ENCODE measurements at places on chromosomes 5 and 9.

DNA sequence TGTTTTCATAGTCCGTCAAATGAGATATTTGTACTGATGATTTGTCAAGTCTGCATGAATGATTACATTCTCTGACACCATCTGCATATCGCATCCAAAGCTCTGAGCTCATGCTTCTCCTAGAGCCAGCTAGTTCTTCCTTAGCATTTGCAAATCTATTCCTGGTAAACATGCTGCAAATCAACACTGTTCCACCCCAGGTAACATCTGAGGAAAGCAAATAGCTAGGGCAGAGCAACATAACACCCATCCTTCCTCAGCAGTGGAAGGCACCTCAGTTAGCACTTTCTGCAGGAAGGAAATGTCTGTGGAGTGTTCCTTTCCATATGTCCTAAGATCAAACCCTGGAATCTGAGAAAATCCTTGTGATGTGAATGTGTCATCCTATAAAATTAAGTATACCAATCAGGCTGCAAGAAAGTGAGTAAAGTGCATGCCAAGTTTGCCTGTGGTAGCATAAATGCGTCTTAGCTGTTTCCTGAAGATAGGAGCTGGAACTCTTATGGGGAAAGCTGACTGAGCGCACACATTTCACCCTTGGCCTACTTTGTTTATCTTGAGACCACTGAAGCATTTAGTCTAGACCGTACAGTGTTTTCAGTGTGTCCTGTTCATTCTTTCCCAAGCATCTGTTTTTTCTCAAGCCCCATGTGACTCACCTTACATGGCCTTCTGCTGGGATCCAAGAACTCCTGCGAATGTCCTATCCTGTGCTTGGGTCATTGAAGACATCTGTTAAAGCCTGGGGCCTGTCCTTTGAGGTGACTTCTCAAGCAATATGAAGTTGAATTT lies 50.9 kb upstream of the STARD4 start:
- DNase-seq: no peak

GRCh38 chr9:124835026-124835557 lies 18.2 kb upstream of the WDR38 start:
- DNase-seq: no peak

DNA sequence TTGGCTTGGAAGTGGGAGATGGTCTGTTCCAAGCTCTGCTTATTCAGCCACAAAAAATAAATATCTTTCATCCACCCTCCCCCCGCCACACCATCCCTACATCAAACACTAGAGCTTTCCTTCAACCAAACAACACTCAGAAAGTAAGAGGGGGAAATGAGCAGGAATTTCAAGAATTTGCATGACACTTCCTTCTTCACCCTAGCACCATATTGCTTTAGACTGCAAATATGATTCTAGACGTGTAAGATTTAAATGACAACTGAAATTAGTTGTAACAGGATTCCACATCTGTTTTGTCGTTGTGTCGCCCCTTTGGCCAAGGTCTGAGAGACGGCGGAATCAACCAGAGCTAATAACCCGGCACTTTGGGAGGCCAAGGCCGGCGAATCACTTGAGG lies 88.5 kb downstream of the NDFIP1 start:
- no peak for DNase-seq

DNA sequence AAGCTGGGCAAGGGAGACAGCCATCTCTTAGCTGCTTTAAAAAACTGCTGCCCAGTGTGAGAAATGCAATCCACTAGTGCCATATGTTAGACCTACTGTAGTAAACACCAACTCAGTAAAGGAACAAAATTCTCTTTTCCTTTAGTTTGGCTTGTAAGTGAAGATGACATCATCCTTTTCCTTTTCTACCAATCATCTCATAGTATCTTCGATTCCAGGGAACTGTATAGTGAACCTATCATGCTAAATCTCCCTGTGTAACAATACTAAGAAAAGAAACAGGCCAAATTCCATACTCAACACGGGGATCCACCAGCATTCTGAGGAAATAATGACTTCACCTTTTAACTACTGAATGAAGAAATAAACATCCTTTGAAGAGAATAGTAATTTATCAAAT lies 100.1 kb downstream of the RAPGEF6 start:
- DNase-seq: no peak

DNA sequence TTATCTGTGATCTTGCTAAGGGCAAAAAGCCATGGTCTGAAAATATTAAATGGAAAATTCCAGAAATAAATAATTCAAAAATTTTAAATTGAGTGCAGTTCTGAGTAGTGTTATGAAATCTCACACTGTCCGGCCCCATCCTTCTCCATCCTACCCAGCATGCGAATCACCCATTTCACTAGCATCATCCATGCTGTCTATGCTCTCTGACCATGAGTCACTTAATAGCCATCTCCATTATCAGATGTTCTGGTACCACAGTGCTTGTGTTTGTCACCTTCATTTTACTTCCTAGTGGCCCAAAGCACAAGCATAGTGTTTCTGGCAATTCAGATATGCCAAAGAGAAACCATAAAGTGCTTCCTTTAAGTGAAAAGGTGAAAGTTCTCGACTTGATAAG lies 63.3 kb upstream of the SMC5 start:
- DNase-seq: no peak

GRCh38 chr9:121133104-121133816 lies 58.5 kb downstream of the CNTRL start:
- DNase-seq: peak; percentile 63

DNA sequence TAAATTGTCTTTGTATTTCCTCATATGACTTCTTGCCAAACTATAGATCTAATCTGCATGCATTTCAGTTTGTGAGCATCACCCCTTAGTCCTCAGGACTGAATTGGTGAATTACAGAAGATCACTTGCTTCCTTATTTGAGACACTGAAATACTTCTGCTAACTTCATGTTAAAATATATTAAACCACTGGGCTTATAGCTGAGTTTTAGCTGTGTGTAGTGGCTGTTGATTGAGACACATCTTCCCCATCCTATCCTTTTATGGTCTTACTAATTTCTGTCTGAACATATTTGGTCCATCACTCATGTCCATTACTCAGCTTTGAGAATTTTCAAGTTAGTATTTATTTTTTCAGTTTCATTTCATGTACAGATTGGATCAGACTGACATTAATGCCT lies 295.9 kb downstream of the PSAT1 start:
- DNase-seq: no peak

DNA sequence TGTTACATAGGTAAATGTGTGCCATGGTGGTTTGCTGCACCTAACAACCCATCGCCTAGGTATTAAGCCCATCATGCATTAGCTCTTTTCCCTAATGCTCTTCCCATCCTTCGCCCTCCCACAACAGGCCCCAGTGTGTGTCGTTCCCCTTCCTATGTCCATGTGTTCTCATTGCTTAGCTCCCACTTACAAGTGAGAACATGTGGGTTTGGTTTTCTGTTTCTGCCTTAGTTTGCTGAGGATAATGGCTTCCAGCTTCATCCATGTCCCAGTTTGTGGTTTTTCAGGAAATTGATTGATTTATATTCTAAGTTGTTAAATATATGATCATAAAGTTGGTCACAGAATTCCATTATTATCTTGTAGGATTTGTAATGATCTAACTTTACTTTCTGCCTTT lies 85.3 kb upstream of the CAST start:
- no peak for DNase-seq

GRCh38 chr9:6150483-6150882 lies 65.1 kb upstream of the IL33 start:
- DNase-seq: no peak

GRCh38 chr5:2181557-2181956 lies 298.8 kb upstream of the IRX4 start:
- DNase-seq: no peak

DNA sequence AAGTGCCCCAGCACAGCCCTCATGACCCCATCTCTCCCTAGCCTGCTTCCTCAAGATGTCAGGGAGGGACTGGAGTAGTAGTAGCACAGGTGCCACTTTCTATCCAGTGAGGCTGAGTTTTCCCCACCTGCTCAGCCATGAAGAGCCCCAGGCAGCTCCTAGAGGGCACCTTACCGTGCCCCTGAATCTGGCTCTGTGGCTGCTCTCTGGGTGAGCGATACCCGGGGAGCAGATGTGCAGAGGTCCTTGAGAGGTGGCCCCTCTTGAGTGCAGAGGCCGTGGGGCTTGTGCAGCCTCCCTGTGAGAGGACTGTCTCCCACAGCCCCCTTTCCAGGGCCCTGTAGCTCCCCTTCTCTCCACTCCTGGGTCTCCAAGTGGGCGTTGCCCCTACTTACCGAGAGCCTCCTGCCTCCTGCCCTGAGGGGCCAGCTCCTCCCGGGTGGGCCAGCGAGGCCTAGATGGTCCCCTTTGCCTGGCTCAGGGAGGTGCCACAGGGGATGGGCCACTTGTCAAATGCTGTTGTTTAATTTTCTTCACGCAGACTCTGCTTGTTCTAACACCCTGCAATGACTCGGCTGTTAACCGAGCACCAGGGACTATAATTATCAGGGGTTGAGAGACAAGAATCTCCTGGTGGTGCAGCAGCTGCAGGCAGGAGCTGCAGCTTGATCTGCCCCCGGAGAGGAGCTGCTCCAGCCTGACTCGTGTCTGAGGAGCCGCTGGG lies 29.6 kb upstream of the PITX1 start:
- DNase-seq: no peak

DNA sequence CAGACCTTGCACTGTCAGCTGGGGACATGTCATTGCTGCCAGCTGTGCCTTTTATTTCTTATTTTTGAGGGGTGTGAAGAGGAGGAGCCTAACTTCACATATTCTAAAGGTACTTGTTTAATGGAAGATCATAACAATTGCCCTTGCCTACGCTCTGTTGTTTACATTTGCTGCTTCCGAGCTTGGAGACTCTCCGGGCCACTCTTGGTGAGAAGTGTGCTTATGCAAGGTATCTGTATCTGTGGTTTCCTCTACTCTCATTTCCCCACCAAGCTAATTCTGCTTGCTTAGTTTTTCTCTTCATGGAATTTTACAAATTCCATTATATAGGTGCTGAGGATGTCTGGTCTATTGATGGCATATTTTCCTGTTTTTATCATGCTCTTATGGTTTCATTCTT lies 105.3 kb downstream of the RASGRF2 start:
- DNase-seq: no peak

- no peak for DNase-seq
Measured at GRCh38 chr5:106530150-106530549, 1140.6 kb downstream of the EFNA5 start.

DNA sequence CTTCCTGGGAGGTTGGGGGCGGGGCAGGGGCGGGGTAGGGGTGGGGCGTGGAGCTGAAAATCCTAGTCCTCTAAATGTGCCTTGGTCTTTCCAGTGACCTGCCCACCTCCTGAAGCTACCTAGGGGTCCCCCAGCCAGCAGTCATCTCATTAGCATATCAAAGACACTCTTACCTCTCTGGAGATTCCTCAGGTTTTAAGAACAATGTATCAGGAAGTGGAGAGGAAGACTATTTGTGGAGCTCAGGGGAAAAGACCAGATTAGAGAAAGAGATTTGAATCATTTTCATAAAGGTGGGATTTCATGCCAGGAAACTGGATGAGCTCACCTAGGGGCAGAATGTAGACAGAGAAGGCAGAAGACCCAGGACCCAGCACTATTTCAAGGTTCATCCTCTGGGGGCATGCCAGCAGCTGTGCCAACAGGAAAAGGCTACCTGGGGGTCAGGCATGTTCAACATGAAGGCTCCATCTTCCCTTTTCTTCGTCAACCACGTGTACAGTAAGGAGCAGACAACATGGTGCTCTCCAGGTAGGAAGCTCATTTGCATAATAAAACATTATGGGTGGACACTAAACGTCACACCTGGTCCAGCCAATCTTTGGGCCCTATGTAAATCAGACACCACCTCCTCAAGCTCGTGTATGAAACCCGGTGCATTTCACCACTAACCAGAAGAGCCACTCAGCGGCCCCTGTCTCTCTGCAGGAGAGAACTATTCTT lies 6.9 kb downstream of the GMCL2 start:
- DNase-seq: no peak

DNA sequence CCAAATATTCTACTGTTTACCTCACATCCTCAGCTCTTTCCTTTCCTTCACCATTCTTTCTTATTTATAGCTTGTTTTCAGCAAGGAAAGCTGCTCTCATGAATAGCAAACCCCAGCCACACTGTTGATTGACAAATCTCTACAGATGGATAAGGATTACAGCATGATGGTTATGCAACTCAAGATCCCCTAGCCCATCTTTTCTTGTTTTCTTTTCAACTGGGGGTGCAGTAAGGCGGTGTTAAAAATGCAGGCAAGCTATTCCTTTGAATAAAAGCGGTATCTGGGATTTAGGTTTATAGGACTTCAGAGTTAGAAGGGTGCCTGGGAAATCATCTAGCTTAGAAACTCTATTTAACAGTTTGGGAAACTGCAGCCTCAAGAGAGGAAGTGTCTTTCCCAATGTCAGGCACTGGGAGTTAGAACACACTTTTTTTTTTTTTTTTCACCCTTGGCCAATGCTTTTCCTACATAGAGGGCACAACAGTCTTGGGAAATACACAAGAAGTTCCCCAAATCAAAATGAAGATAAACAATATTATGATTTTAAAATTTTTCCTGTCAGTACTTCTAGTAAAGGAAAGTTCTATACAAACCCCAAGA lies 2.6 kb downstream of the SPARC start:
- DNase-seq: no peak

DNA sequence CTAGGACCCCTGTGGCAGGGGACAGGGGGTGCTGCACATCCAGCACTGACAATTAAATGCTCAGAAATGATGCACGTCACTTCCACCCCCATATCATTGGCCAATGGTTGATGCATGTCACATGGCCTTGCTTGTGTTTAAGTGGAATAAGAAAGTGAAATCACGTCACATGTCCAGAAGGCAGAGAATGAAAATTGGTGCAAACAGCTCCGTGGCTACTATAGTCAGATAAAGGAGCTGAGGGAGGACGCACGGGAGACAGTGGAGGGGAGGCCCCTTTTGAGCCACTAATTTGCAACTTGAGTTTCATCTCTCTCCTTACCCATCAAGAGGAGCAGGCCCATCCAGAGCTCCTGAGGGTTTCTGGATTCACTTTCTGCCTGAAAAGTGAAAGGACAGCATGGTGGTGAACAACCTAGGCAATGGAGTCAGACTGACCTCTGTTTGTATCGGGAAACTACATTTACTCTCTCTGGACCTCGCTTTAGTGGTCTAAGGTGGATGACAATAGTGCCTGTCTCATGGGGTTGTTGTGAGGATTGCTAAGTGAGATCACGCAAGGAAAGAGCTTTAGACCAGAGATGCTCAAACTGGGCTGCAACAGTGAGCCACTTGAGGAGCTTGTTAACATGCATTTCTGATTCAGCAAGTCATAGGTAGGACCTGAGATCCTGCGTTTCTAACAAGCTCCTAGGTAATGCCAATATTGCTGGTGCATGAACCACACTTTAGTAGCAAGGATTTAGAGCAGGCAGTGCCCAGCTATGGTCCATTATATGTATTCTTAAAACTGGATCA lies 133.9 kb upstream of the ADRA1B start:
- DNase-seq: no peak

- DNase-seq: no peak
Measured at GRCh38 chr9:83281306-83282255, 218.6 kb upstream of the RASEF start.
